Activated CD8-positive, alpha-beta T cell treated with anti-CD3 and anti-CD28 coated beads, Interleukin-2, amount 10 ng/mL, durations not matched to agents 7 days and 5 days (primary cell): ENCODE measurements at places on chromosomes 6 and 20.

DNA sequence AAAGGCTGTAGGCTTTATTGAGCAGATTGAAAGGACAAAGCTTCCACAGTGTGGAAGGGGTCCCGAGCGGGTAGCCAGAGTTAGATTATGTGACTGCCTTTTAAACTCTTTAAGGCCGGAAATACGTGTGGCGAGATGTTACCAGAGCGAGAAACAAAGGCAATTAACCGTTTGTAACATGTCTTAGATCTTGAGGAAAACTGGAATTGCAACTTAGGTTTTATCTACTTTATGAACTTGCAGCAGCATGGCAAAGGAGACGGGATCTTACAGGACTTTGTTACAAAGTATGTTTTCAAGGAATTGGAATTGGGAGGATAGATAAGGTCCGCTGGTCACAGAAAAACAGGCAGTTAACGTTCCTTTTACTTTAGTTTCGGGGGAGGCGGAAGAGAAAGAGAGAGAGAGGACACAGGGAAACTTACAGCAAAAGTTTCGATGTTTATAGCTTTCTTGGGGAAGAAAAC is 594.7 kb upstream of the ADGRB3 start:
- no peak for DNase-seq

DNA sequence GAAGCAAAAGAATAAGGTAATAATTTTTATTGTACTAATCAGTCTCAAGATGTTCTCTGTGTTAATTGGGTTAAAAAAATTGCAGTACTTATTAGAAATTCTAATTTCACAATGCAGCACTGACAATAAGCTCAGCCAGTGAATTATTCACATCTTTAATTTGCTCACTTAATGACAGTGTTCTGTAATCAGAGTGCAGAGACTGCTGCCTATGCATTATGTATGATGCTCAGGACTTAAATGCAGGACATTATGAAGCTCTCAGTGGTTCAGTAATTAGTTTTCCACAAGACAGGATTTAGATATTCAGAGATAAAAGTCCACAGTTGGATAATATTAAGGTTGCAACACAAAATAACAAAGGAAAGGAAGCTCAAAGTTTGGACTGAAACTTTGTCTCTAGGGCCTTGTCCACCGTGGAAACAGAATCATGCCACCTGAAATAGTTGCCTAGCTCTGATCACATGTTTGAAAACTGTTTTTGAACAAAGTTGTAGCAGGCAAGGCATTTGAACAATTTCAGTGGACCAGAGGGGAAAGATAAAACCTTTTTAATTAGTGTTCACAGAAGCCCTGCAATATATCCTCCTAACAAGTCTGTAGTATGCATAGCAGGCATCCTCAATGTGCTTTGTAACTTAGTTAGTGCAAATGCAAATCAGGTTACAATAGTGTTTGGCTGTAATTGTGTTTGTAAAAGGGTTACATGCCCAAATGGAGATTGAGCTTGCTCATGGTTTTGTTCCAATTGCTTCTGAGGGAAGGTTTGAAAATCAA is 23.7 kb upstream of the MMS22L start:
- DNase-seq, result no peak

- DNase-seq, result peak; percentile 50
These were observed 625.4 kb downstream of the QKI start for GRCh38 chr6:164039954-164040375.

DNA sequence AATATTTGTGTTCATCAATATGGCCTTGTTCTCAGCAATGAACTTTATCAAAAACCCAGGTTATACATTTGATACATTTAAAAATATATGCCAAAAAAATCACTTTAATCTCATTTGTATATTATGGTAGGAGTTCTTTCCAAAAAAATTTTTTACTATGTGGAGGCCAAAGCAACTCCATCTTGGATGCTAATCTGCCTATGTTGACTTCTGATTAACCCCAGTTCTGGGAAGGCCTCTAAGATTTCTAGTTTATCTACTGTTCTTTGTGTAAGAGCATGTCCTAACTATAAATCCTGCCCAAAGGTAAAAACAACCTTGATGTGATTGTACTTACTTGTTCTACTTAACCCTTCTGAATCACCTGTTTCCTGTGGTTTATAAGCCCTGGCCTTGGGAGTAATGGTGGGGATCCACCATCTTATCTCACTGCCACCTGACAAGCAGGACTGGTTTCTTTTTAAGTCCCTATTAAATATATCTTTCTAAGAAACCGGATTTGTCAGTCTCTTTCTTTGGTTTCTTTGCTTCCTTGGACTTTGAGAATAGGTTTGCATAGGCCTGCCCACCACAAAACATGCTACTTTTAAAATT is 46.7 kb downstream of the RNGTT start:
- peak; percentile 39 for DNase-seq

GRCh38 chr6:3581469-3581868 is 124.6 kb upstream of the SLC22A23 start:
- DNase-seq, result no peak

- no peak for DNase-seq
These were observed 2.9 kb downstream of the ATXN1 start for GRCh38 chr6:16758163-16758975.
